ENCODE measurements at places on chromosomes 5 and 9.

DNA sequence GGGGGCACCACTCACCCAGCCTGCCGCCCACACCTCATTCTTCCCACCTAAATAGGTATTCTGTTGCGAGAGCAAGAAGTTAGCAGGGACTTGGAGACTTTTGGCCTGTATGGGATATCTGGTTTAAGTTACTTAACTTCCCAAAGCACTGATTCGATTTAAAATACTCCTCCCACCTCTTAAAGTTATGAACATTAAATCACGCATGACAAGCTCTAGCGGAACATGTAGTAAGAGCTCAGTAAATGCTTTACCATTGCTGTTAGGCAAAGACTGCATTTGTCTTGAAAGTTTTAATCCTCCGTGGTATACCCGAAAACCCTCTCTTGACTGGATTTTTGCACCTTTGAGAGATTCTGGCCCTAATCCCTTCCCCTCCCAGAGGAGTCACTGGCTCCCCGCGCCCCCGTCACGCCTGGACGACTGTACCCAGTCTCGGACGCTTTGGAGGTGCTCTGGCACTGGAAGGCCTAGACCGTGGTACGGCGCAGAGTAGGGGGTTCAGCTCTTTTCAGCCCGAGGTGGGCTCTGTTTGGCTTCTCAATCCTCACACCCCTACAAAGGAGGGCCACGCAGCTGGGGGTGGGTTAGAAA lies 4.4 kb downstream of the GDNF start:
- DNase-seq, result no peak

DNA sequence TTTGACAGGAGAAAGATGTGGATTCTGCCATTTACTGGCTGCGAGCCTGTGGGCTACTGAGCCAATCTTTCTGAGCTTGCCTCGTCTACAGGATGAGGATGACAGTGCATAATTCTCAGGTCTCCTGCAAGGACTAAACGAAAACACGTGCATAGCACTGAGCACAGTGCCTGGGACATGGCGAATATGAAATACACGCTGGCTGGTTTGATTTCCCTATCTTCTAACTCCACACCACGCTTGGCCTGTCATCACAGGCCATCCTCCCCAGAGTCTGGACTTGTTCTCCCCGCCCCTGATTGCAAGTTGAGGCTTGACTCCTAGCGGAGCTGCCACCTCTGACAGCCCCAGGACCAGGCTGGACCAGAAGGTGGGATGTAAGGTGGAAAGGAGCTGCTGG lies 37.9 kb downstream of the ARPC5L start:
- no peak for DNase-seq

- DNase-seq, result no peak
These were observed 288.2 kb upstream of the MAP3K1 start for GRCh38 chr5:56527174-56527573.

GRCh38 chr5:128870923-128871322 lies 94.4 kb upstream of the SLC27A6 start:
- DNase-seq, result no peak

DNA sequence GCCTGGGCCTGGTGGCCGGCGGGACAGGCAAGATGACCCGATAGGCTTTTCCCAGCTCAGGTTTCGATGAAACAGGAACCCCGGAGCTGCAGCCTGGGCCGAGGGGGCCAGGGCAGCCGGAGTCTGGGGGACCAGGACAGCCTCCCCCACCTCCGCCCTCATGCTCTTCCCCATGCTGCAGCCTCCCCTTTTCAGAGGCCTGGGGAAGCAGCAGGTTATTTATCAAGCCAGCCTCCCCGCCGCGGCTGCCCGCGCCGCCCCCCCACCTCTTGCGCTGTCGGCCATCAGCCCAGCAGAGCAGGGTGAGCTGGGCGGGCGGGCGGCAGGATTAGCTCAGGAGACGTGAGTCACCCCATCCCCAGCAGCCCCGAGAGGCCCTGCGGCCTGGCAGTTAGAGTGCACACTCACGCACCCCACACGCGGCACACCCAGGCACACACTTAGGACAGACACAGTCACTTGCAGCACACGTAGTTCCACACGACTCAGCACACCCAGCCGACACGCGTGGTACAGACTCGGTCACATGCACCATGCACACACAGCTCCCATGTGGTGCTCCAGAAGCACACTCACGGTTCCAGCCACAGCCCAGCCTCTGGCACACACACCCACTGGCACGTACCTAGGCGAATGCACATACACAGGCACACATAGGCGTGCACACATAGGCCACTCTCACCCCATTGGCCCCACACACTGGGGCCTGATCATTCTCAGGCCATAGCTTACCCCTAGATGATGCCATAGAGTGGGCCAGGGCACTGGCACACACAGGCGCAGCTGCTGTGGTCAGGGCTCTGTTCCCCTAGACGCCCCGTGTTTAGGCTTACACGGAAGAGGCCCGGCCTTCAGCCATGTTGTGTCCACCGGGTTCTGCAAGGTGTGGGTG lies 13.0 kb downstream of the CXXC5 start:
- no peak for DNase-seq

DNA sequence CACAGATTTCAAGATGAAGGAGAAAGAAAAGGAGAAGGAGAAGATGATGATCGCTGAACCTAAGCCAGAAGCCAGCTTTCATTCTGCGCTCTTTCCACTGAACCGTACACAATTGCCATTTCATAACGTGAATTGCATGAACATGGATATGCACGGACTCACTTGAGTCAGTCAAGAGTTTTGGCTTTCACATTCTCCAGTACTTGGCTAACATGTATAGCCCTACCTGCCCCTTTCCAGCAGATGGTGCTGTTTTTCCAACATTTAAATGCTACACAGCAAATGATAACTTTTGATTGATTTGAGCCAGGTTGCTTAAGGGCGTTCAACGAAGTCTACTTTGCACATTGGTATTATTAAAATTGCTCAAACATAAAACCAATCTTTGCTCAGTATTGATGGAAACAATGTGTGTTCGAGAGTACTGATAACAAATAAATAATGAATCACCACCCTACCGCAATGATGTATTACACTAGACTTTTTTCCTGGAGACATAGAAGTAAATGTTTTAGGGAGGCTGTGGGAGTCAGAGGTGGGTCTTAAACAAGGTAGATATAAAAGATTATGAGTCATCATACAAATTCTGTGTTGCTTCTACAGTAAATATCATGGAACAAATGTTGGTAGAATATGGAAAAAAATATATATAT lies 196.4 kb downstream of the TRPM3 start:
- no peak for DNase-seq

GRCh38 chr5:65020492-65020891 lies 251.8 kb downstream of the CWC27 start:
- no peak for DNase-seq

DNA sequence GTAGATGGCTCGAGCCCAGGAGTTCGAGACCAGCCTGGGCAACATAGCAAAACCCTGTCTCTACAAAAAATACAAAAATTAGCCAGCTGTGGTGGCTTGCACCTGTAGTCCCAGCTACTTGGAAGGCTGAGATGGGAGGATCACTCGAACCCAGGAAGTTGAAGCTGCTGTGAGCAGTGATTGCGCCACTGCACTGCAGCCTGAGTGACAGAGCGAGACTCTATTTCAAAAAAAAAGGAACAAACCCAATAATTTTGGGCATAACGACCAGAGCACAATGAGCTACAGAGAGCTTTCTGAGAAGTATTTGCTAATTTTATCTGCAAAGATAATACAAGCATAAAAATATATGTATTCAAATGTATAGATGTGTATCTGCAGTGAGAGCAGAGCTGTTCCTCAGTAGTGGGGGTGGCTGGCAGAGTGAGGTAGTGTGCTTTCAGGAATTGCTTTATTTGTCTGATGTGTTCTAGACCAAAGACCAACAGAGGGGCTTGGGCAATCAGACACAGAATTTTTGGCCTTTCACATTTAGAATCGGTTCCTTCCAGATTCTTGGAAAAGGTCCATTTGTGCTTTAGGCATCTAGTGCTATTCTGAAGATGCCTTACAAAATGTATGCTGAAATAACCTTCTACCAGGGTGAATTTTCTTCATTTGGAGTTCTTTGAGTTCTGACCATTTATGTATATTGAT lies 5.2 kb downstream of the DOCK8 start:
- no peak for DNase-seq

DNA sequence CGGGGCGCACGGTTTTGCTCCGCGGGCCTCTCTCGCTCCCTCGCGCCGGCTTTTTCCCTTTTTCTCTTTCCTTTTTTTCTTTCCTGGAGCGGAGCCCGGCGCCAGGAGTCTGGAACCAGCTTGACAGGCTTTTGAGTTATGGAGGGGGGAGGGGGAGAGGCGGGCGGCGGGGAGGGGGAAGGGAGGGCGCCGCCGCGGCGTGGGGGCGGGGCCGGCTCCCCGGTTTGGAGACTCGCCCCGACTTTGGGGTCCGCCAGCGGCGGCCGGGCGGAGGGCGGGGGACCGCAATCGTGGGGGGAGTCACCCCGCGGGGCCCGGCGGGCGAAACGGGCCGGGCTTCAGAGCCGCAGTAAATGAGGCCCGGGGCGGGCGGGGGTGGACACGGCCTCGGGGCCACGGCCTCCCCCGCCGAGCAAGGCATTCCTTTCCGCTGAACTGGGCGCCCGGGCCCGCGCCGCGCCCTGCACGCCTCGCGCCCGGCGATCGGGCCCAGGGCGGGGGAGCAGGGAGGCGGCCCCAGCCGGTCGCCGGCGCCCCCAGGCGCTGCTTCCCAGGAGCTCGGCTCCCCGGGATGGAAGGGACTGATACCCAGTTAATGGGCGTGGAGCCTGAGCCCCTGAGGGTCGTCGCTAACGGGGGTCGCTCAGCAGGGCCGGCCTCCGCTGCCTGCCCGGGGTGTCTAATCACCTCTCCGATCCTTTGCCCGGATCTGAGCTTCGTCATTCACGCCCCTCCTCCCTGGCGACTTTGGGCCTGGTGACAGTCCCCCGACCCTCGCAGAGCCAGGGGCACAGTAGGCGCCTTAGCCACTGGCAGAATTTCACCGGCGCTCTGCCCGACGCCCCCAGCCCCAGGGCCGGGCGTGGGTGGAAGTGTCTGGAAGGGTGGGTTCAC lies 138.1 kb downstream of the C9orf50 start:
- DNase-seq, result no peak

DNA sequence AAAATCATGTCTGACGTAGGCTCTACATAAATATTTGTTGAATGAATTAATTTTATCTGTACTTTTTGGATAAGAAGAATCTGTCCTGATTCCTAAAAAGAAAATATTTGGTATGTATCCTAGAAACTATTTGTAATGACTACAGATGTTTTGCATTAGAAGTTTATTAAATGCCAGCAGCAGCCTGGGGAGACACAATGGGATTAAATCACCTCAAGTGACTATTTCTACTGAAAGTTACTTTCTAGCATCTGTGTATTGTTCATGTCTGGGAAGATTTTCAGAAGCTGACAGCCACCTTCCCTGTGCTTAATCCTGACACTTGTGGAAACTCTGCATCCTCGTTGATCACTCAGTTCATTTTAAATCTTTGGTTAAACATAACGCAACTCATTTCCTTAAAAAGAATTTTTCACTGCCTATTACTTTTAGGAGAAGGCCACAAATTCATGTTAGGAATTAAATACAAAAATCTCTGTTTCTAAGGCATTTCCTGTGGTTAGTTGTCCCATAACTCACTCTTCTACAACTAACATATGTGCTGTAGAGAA lies 209.3 kb upstream of the PPP1R2B start:
- DNase-seq, result no peak

Measured in effector memory CD8-positive, alpha-beta T cell (primary cell).